ENCODE measurements at places on chromosomes 2 and 18. TPM values are rescaled to one million over a fixed set of nuclear protein-coding genes. Genes with fewer than 3 reads are reported as not detected.

GRCh38 chr18:3058328-3059191 lies 45.6 kb upstream of the LPIN2 start:
- DNase-seq, result no peak

- no peak for DNase-seq
Observed at GRCh38 chr2:160336635-160337034, 136.6 kb upstream of the ITGB6 start.

- DNase-seq, result peak; percentile 86
Observed at GRCh38 chr2:241637018-241637794, at the start of the genes ATG4B and THAP4. ATG4B (plus strand) TSS chr2:241637693; CDS start chr2:241637715, 22 bp downstream. THAP4 (minus strand) TSS chr2:241637158; CDS start chr2:241637017, 141 bp downstream.

DNA sequence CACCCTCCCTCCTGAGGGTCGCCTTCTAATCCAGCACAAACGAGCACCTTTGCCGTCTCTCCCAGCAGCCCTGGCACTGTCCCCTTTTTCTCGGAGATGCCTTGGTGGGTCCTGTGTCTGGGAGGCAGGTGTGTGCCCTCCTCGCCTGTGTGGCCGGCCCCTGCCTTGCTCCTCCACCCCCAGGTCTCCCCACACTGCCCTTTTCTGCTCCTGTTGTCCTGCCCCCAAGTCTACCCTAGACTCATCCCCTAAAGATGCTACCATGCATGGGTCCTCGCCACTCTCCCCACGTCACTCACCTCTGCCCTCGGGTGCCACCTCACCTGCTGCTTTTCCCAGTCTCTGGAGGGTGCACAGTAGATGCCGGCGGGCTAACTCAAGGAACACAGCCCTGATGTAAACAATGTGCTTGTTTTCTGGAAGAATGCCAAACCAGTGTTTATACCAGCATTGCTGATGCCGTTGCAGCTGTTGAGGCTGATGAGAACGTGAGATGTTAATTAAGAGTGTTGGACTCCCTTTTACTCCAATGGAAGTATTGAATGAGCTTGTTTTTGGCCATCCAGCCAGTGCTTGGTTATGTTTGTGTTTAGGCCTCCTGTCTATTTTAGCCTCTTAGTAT lies 223.1 kb downstream of the AGAP1 start:
- peak; percentile 35 for DNase-seq

GRCh38 chr2:207385903-207386302 lies 143.9 kb upstream of the CREB1 start:
- no peak for DNase-seq

DNA sequence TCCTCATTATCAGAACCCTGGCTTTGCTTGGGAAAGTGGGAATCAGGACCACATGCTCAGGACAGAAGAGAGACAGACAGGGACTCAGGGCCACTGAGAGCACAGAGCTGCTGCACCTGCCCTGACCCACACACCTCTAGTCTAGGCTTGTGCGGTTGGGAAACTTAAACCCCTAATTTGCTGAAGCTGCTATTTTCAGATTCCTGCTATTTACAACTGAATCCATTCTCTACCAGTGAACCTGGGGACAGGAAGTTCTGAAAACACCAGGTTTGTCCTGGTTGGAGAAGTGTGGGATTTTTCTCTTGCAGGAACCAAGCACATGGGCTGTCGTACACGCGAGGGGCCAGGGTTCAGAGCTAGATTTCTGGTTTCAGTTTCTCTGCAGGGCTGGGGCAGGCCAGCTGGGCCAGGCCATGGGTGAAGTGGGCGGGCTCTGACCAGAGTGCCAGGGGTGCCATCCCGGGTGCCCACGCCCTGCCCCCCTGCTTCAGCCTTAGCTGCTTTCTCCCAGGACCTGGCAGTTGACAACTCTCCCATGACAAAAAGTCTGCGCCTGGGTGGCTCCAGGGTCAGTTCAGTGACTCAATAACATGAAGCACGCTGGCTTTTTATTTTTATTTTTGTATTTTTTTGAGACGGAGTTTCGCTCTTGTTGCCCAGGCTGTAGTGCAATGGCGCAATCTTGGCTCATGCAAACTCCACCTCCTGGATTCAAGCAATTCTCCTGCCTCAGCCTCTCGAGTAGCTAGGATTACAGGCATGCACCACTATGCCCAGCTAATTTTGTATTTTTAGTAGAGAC lies 51.3 kb upstream of the SLC1A4 start:
- DNase-seq, result no peak

DNA sequence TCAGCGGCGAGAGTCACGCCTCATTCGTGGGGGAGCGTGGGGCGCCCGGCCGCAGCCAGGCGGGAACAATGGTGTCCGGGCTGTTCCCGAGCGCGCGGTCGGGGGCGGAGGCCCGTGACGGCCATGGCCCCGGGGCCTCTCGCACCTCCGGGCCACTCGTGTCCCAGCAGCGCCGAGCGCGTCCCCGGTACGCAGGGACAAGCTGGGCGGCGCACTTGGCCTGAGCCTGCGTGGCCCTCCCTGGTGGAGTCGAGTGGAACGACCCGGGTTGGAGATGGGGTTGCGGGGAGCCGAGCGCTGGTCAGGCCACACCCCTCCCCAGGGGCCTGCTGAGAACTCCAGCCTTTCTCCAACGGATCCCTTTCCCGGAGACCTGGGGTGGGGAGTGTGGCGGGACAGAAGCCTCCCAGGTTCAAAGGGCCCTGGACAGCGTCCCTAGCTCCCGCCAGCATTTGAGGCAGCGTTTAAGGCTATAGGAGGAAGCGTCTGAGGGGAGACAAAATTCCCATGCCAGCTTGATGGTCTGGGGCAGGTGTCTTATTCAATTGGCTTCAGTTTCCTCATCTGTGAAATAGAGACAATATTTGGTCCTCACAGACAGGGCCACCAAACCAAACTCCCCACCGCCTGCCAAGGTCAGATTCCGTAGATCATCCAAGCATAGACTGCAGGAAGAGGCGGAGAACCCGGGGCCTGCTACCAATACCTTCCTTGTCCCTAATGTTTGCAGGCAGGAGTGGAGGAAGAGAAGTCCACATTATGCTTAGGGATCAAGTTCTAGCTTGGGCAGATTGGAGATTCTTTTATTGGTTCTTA lies 553 bp downstream of the CNDP2 start:
- peak; percentile 76 for DNase-seq

GRCh38 chr2:23283653-23284052 lies 101.3 kb upstream of the KLHL29 start:
- DNase-seq, result no peak

The TRIM43 gene
- not detected for total RNA-seq

The RESP18 gene
- not detected for total RNA-seq
